ENCODE measurements at places on chromosomes 11 and 22.

DNA sequence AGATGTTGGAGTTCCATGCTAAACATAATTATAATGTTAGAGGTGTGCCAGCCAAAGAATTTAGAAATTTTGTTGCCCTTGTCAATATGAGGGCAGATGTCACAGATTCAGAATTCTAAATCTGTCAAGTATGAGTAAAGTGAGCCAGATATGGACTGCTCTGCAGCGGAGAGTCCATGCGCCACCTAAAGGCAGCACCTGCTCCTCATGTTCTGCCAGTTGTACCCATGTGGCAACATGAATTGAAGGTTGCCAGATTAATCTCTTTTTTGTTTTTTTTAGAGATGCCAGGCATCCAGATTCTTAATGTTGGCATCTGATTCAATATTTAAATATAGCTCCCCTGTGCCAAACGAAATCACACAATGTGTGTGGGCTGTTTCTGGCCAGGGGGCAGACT is 678.6 kb upstream of the ANO5 start:
- no peak for DNase-seq

DNA sequence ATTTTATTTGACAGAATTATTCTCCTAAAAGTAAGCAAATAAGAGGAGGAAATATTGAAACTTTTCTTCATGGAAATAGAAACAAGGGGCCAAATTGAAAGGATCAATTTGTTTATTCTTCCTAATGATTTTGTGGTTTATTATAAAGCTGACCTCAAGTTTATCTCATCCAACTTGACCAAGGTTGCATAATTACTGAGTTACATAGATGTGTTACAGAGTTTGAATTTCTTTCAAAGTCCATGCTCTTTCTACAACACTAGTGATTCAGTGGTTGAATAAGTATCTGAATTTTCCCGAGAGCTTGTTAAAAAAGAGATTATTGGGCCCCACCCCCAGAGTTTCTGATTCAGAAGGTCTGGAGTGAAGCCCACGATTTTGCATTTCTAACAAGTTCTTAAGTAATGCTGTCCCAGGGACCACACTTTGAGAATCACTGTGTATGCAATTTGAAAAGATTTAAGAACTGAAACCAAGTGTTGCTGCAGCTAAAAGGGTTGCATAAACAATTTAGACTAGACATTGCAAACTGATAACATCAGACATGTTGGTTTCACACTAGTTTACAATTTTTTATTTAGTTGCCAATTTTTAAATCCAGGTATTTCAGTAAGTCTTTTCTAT is 485.7 kb upstream of the ANO5 start:
- no peak for DNase-seq

- DNase-seq: no peak
Measured at GRCh38 chr22:25363474-25363873, 144.0 kb downstream of the CRYBB2 start.

- DNase-seq: peak; percentile 60
Measured at GRCh38 chr11:75532200-75533048, 6.7 kb upstream of the GDPD5 start.
